Activated CD4-positive, alpha-beta T cell treated with anti-CD3 and anti-CD28 coated beads, Interleukin-2, amount 10 ng/mL, durations not matched to agents 7 days and 5 days (primary cell): ENCODE measurements at places on chromosomes 12 and 14. TPM values are rescaled to one million over a fixed set of nuclear protein-coding genes. Genes with fewer than 3 reads are reported as not detected.

Gene SIX6
- total RNA-seq: not detected

- no peak for DNase-seq
These were observed 143.7 kb downstream of the PIWIL1 start for GRCh38 chr12:130481392-130481879.

- DNase-seq: no peak
These were observed 907.5 kb upstream of the MDGA2 start for GRCh38 chr14:48582938-48583337.

Gene KRT2
- 0.10 TPM for total RNA-seq

GRCh38 chr14:53144244-53144643 lies 8.9 kb downstream of the DDHD1 start:
- DNase-seq: peak; percentile 14

GRCh38 chr12:77218278-77218677 lies 152.9 kb upstream of the E2F7 start:
- no peak for DNase-seq

DNA sequence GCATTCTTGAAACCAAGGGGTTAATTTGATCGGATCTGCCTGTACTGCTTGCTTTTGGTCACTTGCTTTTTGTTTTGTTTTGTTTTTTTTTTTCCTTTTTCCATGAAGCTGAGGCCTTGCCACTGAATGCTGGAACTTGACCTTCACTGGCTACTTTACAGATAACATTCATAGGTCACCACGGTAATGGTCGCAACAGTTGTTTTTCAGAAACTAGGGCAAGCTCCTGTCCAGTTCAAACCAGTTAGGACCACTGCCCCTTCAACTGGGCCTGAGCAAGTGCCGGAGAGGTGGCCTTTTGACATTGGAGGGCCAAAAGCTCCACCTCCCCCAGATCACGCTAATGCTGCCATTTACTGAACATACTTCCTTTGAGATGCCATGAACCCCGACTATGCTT lies 147.6 kb downstream of the FOXN3 start:
- no peak for DNase-seq

Gene FBLN5
- total RNA-seq: 3.8 TPM

DNA sequence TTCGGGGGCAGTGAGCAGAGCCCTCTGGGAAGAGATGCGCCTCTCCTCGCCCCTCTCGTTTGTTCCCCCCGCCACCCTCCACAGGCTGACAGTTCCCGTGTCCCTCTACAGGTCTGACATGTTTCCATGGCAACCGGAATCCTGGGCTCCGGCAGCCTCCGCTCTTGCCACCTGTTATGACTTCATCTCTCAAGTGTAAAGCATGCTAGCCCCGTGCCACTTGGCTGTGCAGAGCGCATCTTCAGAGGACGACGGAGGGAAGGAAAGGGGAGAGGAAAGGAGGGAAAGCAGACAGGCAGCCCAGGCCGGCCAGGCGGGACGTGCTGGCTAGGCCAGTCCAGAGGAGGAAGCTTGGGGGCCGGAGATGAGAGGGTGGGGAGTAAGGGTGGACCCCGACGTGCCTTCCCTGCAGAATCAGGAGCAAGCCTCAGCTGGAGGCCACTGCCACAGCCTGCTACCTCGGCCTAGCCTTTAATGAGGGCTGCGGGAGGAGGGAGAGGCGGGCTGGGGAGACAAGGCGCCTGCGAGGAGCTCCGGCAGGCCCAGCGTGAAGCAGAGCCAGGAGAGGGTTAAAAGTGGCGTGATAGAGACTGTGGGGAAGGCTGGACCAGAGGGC lies 214.3 kb downstream of the DPF3 start:
- DNase-seq: no peak

Gene OR6C2
- total RNA-seq: not detected
